ENCODE measurements at places on chromosomes 5 and 9.

- no peak for DNase-seq
Observed at GRCh38 chr5:16946725-16947124, 10.6 kb upstream of the MYO10 start.

DNA sequence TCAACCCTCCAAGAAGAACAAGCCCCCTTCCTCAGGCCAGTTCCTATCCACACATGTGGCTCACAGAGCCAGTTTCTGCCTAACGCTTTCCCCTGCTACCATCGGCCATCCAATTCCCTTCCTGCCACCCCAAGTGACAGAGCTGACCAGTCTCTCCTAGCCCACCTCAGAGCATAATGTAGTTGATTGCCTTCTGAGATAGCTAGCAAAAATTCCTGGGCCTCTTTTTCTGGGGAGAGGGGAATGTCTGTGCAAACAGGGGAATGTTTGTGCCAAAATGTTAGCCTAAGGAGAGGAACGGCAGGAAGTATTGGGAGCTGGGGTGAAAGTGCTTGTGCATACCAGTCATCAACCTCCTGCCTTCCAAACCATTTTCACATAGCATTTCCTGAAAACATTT is 157.0 kb downstream of the PJA2 start:
- no peak for DNase-seq

DNA sequence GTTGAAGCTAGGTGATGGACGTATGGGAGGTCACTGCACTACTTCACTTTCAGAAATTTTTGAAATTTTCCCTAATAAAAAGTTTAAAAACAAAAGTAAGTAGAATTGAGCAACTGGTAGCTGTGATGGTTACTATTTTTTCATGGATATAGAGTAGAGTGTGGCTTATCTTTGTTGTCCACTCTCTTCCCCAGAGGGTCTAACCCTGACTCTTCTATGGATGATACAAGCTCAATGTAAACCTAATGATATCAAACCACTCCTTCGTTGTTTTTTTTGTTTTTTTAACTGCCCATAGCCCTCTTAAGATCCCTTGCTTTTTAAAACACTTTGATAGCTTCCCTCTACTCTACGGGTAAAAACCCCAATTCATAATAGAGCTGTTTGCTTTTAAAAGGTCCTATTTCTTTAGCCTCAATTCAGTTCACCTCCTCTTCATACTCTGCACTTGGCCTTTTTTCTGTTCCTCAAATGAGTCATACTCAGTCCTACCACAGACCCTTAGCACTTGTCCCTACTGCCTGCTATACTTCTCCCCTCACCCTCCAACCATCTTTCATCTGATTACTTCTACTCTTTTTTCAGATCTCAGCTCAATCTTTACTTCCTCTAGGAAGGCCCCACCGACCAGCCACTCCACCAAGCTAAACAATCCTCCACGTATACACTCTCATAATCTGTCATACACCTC is 2.6 kb downstream of the HDAC3 start:
- no peak for DNase-seq

DNA sequence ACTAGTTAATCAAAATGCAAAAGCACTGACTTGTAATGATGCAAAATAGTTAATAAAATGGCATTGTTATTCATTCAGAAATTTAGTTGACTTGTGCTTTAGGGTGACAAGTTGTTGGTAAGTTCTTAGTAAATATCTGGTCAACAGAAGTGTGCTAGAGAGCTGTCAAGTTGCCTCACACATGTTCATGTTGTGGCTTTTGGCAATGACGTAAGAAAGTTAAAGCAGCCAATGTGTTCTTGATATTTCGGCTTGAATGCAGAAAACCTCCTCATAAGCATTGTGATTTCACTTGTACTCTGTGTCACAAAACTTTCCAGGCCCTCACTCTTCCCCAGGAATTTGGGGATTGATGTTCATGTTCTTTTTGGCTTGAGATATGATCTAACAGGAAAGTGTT is 626.7 kb downstream of the PRR16 start:
- no peak for DNase-seq

GRCh38 chr5:82421119-82421518 is 143.0 kb upstream of the RPS23 start:
- DNase-seq, result no peak

DNA sequence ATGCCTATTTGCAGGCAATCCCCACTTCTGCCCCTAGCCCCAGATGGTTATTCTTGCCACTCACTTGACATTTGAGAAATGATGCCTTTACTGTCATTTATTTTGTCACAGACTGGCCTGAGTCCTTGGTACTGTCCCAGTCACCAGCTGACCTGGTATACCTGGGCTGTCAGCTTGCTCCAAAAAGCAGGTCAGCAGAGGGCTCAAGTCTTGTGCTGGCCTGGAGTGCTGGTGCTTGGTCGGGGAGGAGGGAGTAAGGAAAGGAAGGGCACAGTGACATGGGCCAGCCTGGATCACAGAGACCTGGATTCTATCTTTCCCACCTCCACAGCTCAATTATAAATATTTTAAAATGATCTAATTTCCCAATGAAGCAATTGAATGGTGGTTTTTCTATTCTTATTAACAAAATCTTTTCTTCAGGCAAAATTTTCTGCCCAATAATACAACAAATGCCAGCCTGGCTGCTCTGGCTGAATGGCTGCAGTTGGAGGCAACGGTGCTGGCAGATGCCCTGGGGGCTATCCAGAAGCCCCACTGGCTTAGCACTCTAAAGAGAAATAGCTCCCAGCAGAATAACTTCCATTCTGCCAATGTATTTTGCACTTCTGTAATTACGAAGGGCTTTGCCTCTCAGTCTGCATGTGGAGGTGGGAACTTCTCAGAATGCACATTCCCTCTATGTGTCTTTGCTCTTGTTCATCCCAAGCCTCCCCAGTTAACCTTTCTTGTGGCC is 160.6 kb downstream of the GADD45G start:
- no peak for DNase-seq

DNA sequence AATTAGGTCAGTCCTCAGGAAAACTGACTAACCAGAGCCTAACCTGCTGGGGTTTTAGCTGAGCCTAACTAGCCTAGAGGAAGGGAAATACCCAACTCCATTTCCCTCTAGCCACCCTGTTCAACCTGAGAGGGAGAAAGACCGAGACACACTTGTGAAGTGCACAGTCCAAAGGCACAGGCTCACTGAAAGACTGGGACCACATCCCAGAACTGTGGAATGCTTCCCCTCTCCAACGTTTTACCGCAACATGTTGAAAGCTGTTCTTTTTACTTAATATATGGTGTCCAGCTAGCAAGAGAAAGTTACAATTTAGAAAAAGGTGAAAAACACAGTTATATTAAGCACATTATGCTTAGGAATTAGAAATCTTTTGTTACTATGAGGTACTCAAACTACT is 76.8 kb upstream of the SIMC1 start:
- no peak for DNase-seq

- DNase-seq, result no peak
Observed at GRCh38 chr9:108579757-108580439, 275.9 kb downstream of the ACTL7B start.

DNA sequence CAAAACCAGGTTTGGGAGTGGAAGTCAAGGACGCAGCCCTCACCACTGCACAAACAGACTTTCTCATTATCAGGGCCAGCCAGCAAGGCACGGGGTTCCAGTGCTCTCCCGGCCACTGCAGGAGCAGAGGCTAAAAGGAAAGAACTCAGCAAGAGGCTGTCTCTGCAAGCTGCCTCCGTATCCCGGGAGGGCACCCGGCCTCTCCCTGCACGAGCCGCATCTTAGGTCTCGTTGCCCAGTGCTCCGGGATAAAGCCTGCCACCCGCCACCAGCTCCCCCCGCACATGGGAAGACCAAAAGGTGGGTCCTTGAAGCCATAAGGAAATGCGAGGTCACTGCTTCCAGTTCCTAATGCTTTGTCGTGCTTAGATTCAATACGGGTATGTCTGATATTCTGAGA is 117.2 kb upstream of the SARDH start:
- DNase-seq, result no peak

DNA sequence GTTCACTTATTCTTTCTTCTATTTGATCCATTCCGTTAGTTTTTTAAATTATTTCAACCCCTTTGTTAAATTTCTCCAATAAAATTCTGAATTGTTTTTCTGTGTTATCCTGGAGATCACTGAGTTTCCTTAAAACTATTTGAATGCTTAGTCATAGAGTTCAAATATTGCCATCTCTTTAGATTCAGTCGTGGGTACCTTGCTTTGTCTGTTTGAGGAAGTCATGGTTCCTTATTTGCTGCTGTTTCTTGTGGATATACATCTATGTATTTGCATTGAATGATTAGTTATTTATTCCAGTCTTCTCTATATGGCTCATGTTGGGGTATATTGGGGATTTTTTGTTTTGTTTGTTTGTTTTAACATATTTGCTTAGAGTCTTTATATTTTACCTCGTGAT is 80.6 kb downstream of the HINT1 start:
- no peak for DNase-seq

DNA sequence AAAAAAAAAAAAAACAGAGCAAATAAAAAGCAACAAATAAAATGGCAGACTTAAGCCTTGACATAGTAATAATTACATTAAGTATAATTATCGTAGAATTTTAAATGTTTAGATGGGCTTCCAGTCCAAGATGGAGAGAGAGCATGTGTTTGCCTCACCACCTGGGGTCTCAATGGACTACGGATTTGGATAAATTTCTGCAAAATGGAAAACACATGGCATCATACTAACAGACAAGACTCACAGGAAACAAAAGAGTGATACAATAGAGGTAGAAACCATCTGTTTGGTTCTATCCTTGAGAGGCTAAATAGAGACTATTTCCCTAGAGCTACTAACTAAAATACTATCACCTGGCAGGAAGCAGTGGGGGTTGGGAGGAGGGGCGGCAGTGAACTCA is 144.3 kb downstream of the MUSK start:
- no peak for DNase-seq

DNA sequence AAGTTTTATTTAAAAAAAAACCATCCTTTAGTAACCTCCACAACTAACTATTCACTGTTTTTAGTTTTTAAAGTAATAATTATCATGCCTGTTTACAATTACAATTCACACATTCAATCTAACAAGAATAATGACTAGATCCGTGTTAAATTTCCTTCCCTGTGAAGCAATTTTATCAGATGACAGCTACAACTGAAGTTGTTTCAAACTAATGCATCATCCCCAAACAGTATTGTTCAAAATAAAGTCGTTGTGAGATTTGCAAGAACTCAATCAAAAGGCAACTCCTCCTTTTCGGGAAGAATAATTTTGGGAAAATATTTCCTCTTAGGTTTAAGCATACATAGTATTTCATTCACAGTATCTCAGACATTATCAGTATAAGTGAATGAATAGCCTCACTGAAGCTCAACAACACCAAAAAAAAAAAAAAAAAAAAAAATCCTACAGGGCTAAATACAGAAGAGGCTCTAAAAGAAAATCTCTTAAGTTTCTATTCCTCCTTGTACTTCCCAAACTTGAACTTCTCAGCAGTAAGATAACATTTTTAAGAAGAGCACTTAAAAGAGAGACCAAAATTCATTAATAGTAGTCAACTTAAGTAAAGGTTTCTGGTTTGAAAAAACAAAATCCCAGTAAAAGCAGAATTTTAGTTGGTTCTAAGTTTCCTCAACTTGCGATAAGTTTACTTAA is 9.4 kb downstream of the C9orf72 start:
- DNase-seq, result no peak

- DNase-seq, result peak; percentile 74
Observed at GRCh38 chr5:31153521-31153920, 40.0 kb upstream of the CDH6 start.

DNA sequence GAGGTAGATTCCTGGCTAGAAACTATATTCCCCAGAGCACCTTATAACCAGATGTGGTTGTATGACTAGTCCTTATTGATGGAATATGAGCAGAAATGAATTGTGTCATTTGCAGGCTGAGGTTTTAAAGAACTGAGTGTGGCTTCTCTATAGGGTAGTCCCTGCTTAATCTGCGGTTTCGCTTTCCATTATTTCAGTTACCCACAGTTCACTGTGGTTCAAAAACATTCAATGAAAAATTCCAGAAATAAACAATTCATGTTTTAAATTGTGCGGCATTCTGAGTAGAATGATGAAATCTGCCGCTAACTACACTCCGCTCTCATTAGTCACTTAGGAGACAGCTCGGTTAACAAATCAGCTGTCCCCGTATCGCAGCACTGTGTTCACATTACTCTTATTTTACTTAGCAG is 65.1 kb downstream of the ANKRD55 start:
- DNase-seq, result no peak

- DNase-seq, result no peak
Observed at GRCh38 chr5:32842813-32843530, 131.9 kb downstream of the NPR3 start.

DNA sequence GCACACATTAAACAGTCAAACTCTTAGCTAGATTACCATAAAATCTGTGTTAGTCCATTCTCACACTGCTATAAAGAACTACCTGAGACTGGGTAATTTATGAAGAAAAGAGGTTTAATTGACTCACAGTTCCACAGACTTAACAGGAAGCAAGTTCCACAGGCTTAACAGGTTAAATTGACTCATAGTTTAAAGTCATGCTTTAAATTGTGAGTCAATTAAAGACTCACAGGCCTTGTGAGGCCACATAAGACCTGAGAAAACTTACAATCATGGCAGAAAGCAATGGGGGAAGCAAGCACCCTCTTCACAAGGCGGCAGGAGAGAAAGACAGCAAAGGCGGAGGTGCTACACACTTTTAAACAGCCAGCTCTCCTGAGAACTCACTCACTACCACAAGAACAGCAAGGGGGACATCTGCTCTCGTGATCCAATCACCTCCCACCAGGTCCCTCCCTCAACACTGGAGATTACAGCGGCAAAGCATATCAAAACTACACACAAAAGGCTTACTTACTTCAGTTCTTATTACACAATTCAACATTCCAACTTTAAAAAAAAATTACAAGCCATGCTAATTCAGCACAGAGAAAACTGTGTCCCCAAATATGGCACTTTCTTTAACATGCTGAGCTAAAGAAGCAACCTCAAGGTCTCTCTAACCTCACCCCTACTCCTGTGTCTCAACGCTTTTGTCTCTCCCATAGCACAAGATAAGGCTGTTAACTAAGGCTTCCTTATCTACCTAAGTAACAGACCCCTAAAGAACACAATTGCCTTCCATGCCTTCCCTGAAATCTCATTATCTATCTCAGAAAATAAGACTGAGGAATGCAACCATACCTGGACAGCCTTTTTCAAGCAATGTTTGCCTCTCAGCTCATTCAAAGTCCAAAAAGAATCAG is 805.1 kb downstream of the NR2F1-AS1 start:
- no peak for DNase-seq

DNA sequence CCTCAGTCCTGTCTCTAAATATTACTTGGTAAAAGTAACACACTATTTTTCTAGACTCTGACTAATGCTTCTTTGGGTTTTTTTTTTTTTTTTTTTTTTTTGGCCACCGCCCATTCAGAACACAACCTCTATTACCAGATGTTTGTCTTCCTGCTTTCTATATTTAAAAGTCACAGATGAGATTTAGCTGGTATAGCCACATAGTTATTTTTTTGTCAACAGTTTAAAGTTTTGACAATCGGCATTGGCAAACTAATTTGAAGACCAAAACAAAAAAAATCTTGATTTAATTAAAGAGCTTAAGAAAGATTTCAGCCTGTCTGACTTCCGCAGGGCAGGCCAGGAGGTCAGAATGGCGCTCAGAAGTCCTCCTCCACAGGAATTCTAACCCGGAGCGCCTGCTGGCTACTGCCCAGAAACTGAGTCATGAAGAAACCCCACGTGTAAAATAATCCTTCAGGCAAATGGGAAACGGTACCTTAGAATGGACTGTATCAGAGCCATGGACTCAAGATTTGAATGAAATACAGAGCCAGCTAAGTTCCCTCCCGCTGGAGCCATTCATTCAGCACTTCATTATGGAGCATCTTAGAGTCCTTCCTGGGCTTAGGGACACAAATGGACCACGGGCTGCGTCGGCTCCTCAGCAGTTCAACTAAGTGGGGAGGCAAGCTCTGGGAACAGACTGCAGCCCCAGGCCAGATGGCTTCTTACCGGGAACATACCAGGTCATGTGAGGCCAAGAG is 55.6 kb downstream of the PTPDC1 start:
- DNase-seq, result no peak
